Esophagus squamous epithelium (tissue), 5 donors: ENCODE measurements at places on chromosomes 11 and 22.

- no peak for DNase-seq
These were observed 354.8 kb downstream of the TENM4 start for GRCh38 chr11:79086056-79086455.

DNA sequence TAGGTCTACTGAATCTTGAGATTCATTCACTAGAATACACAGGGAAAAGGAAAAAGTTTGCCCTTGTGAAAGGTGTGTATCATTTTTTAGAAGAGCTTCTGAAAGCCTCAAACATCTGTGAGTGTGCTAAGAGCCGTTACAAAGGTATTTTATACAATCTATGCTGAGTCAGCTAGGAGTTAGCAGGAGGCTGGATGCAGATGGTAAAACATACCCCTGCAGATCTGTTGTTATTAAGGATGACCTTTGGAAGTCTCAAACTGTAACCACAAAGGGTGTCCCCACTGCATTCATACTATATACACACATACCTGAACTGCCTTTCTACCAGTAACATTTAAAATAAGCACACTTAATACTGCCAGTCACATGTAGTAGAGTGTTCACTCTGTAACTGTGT lies 8.4 kb upstream of the C11orf91 start:
- DNase-seq = no peak

DNA sequence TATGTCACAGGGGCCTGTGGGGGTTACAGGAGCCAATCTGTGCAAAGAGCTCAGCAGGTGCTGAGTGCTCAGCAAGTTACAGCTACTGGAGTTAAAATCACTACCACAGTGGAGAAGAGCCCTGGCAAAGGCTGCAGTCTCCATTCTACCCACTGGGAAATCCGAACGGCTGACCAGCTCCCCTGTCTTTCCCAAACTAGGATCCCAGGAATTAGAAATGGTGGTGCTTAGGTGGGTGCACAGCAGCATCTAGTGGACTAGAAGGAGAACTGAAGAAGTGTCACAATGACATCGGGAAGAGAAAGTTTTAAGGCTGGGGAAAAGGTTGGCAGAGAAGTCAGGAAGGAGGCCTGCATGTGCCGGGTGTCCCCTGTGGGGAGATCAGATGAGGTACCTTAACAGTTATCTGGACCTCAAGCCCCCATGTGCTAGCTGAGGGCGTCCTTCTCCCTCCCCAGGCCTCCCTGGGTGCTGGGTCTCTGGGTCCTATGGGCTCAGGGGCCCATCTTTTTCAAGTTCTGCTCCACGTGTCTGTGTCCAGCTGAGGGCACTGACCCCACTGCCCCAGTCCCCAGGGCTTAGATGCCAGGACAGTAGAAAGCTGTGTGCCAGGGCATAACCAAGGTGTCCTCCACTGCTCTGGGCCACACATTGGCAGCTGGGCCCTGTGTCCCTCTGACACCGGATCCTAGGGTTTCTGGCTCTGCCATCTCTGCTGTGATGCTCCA lies 1.9 kb downstream of the PIWIL3 start:
- no peak for DNase-seq

- DNase-seq = no peak
These were observed 35.5 kb upstream of the RASSF10 start for GRCh38 chr11:12973528-12974181.

DNA sequence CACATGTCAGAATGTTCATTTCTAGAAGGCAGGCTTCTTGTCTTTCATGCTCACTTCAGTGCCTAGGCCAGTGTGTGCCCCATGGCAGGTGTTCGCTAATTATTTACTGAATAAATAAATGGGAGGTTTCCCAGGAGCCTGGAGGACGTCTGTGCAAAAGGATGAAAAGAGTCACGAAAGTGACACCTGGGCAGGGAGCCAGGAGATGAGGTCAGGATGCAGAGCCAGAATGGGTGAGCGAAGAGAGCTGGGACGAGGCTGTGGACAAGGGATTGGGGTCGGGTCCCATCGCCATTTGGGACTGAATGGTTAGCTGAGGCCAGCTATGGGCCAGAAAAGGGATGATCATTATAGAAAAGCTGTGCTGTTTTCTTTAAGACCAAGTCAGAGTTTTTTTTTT lies 560.4 kb downstream of the TBC1D22A start:
- DNase-seq = no peak

GRCh38 chr11:44387825-44388224 lies 77.9 kb upstream of the ALX4 start:
- DNase-seq = no peak

GRCh38 chr11:19805376-19805775 lies 92.7 kb downstream of the NAV2 start:
- DNase-seq = no peak
